SK-MEL-5 (cell line): ENCODE measurements at places on chromosomes 6 and 20. TPM values are rescaled to one million over a fixed set of nuclear protein-coding genes. Genes with fewer than 3 reads are reported as not detected.
A peak's percentile ranks its signal among the peaks of the same experiment; 100 is the strongest.

BMP5 gene
- 0.21 TPM in 1 of 2 replicates, not detected in the other for total RNA-seq

FAM83B gene
- total RNA-seq: not detected in 2 replicates

SOX18 gene
- 0.37 TPM in 1 of 2 replicates, not detected in the other for total RNA-seq

BTN1A1 gene
- not detected in 2 replicates for total RNA-seq

HNF4A gene
- 0.03 and 0.05 TPM in 2 replicates for total RNA-seq

- DNase-seq: no peak
These were observed 6.1 kb downstream of the SOBP start for GRCh38 chr6:107495971-107496370.

GRCh38 chr6:40336940-40337760, 250.0 kb downstream of the LRFN2 start:
- no peak for DNase-seq

DNA sequence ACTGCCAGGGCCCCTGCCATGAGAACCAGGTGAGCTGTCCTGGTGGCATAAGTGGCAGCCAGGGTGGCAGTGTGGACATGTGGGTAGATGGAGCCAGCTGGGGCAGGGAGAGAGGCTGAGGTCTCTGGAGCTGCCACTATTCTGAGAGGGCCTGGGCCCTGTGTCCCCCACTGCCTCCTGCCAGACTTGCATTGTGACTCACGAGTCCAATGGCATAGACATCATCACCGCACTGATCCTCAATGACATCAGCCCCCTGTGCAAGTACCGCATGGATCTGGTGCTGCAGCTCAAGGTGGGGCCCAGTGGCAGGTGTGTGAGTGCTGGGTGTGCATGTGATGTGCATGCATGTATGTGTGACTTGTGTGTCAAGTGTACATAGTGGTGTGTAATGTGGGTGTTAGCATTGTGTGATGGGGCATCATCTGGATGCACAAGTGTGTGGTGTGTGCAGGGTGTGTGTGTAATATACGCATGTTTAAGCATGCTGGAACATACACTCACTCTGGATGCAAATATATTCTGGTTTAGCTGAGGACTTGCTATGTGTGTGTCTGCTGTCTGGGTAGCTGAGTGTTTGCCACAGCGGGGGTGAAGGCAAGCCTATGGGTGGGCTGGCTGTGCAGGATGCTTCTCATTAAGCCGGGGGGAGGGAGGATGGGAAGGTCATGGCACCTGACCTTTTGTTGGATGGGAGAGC, 25.1 kb downstream of the UQCC2 start:
- no peak for DNase-seq

DNA sequence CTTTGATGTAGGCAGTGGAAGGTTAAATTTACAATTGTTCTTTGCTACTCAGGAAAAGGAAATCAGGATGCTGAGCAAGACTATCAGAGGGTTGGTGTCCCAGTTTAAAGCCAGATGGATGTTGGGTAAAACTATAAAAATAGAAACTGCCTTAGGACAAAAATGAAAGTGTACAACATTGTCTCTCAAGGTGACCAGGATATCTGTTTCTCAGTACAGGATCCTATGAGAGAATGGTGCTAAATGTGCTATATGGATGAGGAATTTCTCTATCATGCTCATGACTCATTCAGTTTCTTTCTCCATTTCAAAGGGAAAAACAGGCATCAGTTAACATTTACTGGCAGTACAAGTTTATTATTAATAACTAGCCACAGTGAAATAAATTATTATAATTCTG, 534.2 kb upstream of the GJE1 start:
- DNase-seq: no peak

- no peak for DNase-seq
These were observed 114.3 kb upstream of the TMEM181 start for GRCh38 chr6:158445426-158446085.

DNA sequence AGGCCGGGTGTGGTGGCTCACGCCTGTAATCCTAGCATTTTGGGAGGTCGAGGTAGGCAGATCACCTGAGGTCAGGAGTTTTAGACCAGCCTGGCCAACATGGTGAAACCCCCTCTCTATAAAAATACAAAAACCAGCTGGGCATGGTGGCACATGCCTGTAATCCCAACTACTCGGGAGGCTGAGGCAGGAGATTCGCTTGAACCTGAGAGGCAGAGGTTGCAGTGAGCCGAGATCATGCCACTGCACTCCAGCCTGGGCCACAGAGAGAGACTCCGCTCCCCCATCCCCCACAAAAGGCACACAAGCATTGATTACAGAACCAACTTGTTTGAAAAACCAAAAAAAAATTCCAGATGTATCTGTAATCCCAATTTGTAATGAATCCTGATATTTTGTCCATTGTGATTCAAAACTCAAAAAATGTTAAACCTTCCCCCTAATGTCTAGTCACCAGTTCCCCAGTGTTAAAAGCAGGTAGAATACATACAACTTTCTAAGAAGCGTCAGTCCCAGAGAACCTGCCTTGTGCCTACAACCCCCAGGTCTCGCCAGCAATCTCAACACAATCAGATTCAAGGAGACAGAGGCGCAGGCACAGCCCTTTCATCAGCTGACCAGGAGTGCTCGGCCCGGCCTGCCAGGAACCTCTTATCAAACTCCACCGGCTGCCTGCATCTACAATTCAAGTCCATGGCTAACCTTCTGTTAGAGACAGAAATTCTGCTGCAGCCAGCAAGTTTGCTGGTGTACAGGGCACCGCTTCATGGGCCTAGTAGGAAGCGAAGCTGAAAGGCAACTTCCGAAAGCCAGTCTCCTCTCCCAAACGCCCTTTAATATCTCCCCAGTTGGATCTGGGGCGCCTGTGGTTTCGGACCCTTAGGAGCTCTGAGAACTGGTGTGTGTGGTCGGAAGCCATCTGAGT, 2.1 kb downstream of the EZR start:
- DNase-seq: peak; percentile 9

GRCh38 chr6:168122521-168122920, 43.5 kb upstream of the FRMD1 start:
- no peak for DNase-seq

- DNase-seq: no peak
These were observed 244.4 kb downstream of the SLC24A3 start for GRCh38 chr20:19456595-19457395.

DNA sequence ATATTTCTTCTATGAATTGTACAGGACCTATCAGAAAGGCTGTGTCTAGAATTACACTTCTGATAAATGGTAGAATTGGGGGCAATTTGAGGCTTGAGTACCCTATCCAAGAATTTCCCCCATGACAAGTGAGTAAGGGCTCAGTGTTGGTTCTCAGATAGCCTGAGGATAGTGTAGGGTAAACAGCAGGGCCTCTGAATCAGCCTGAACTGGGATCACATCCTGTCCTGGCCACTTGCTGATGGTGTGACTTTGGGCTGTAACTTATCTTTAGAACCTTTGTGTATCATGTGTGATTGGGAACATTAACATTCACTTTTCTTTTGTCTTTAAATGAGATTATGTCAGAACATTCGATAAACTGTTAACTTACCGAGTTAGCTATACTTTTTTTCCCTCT, 151.0 kb downstream of the CLIC5 start:
- DNase-seq: peak; percentile 5

GRCh38 chr6:139881236-139881635, 506.8 kb upstream of the CITED2 start:
- peak; percentile 55 for DNase-seq

- no peak for DNase-seq
These were observed 1.4 kb downstream of the SENP6 start for GRCh38 chr6:75603106-75603420.

DNA sequence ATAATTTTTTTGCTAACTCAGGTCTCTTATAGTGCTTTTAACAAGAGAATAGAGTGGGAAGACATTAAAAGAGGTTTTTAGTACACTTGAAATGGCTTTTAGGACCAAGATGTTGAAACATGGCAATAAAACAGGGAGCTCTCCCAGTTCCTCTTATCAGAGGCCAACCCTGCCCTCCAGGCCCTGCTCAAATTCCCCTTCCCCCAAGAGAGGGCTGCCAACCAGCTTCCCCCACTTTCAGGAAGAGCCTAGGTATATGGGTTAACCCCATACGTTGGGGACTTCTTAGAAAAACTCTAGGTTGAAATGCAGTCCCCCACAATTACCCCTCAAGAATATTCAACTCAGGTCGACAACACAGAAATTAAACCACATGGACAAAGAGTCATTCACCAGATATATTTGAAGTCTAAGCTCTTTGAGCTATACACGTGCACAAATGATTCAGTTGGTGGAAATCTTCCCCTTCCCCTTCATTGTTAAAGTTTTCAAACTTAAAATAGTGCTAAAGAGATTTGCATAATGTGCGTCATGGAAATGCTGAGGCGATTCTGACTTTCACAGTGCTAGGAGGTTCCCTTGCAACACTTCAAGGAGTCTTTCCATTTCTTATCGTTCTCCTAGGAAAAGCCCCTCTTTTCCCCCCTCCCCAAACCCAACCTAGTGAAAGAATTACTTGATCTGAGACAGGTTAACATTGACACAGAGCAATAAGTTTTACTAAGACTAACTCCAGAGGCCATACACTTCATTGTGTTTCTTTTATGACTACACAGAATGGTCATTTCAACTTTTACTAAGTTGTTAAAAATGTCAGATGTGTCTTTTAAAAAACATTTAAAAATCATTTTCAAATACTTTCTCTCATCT, 49.8 kb upstream of the ENPP5 start:
- no peak for DNase-seq

DNA sequence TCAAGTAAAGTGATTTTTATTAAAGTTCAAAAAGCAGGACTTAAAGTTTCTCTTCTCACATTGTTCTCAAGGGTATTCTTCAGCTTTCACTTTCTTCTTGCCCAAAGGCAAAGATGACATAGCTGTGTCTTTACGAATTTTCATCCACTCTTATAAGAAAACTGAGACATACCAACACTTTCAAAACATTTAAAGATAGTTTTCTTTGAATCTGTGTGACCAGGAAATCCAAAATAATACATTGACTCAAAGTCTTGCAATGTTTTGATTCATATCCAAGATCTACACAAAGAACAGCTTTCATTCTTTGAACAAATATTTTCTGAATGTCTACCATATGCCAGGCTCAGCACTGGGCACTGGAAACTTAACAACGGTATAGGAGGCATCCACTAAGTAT, 117.9 kb downstream of the SIM1 start:
- no peak for DNase-seq

DNA sequence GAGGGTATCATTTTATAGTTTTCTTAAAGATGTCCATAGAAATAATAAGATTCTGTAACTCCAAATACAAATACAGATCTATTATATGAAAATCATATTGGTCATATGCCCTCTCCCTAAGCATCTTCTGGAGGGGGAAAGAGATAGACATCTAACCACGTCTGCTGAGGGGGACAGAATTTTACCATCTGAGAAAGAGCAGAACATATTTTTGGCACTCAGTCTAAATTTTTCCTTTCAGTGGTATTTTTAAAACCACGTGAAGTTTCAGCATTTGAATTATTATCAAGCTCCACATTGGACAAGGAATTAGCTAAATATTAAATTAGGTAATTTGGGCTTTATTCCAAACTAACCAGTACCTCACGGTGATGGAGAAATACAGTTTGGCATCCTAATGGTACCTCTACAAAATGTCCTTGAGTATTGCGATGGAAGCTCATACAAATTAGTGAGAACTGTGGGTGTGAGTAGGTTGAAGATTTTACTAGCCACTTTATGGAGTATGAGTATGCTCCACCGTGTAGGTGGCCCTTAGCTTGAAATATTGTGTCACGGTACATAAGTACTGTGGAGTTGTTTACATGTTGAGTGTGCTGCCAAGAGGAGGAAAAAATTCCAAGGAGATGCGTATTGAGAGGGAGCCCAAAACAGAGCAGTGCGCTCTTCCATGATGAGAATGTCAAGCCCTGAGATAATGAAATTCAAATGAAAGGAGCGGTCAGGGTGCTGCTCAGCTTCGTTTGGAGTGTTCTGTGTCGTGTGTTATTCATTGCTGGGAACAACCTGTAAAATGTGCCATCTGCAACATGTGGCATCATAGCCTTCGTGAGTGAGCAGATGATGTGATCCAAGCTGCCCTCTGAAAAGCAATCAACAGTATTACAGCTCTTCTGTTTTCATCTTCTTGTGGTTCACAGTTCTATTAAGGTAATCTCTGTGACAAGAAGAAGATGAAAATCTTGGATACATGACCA, 48.4 kb upstream of the PHACTR2 start:
- DNase-seq: no peak

DNA sequence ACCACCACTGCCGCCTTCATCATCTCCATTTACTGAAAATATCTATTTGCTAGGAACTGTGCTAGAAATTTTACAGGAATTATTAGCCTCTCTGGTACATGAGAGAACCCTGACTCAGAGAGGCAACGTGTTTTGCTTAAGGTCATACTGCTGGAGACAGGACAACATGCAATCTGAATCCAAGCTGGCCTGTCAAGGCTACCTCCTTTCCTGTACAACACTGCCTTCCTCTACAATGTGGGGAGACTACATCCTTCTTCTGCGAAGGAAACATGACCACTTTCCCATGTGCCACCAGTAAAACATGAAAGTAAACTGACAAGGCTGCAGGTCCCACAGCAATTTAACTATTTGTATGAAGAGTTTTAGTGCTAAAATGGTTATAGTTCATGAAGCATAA, 200.9 kb downstream of the BACH2 start:
- no peak for DNase-seq

DNA sequence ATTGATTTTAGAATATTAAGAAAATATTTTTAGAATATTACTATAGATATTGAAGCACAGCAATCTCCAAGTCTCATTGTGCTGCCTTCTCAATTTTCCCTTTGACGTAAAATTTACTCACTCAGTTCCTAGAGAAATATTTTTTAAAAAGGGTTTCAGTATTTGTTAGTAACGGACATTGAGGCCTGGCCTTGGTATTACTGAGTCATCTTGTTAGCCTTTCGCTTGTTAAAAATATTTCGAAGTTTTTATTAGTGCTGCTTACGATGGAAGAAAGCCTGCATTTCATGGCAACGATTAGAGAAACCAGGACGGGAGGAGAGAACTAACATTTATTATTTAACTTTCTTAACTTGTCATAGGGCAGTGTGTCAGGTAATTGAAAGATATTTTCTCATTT, 82.2 kb downstream of the TIAM2 start:
- DNase-seq: no peak

DNA sequence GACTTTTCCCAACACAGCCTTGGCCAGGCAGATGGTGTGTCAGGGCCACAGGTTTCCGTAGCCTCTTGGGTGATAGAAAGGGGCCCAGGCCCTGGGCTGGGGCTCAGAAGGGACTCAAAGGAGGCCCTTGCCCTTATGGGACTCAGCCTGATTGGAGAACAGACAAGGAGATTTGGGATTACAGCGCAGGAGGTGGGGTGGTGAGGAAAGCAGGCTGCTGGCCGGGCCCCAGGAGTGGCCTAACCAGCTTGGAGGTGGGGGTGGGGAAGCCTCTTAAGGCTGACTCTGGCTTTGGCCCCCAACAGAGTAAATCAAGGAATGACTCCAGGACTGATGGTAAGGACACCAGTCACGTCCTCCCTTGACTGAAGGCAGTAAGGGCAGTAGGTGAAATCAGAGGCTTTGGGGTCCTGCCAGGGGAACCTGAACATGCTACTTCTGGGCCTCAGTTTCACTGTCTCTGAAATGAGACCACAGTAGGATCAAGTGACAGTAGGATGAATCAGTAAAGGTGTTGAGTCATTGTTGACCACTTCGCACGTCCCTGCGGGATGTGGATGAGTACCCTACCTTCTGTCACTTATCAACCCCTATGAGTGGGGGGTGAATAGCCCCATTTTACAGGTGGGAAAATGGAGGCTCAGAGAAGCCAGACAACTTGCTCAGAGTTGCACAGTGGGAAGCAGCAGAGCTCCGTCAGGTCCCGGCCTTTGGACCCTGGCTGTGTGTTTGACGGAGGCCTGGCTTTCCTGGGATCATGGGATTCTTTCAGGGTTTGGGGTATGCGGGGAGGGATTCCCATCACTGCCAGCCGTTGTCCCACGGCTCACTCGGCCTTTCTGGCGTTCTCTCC, 4.5 kb downstream of the SNAI1 start:
- DNase-seq: no peak

- DNase-seq: no peak
These were observed 12.9 kb upstream of the GFOD1 start for GRCh38 chr6:13500264-13500663.
